ENCODE measurements at places on chromosomes 2 and 18.
A peak's percentile ranks its signal among the peaks of the same experiment; 100 is the strongest.

DNA sequence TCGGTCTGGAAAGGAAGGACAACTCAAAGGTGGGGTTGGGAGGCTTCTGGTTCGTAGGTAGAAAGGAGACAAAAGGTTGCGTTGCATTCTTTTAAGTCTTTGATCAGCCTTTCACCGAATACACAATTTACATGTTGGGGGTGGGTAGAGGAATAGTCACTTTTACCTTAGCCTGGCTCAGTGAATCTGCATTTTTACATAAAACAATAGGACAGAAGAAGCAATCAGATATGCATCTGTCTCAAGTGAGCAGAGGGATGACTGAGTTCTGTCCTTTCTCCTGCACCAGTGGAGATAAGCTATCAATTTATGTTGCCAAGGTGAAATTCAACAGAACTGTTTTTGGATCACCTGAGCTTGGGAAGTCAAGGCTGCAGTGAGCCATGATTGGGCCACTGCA is 173.7 kb downstream of the ZEB2 start:
- no peak for DNase-seq

GRCh38 chr18:51273437-51273836 is 76.0 kb upstream of the MEX3C start:
- DNase-seq = no peak

- peak; percentile 83 for DNase-seq
These were observed 426.9 kb downstream of the CDH2 start for GRCh38 chr18:27750014-27750413.

- DNase-seq = no peak
These were observed 238.0 kb downstream of the GULP1 start for GRCh38 chr2:188529710-188530109.

DNA sequence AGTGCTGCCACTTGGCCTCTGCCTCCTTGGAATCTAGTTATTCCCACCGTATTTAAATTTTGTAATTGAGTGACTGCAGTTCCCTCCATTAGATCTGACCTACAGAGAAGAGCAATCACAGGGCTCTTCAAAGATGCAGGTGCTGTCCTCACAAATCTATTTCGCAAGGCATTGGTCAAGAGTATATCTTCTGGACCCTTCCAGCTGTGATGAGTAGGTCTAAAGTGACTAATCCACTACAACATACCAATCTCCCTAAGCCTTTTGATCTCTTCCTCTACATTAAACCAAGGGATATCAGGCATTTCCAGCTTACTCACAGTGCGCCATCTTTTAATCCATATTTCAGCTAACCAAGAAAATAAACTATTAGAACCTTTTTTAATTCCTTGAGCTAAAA is 65.1 kb upstream of the COL3A1 start:
- DNase-seq = no peak

DNA sequence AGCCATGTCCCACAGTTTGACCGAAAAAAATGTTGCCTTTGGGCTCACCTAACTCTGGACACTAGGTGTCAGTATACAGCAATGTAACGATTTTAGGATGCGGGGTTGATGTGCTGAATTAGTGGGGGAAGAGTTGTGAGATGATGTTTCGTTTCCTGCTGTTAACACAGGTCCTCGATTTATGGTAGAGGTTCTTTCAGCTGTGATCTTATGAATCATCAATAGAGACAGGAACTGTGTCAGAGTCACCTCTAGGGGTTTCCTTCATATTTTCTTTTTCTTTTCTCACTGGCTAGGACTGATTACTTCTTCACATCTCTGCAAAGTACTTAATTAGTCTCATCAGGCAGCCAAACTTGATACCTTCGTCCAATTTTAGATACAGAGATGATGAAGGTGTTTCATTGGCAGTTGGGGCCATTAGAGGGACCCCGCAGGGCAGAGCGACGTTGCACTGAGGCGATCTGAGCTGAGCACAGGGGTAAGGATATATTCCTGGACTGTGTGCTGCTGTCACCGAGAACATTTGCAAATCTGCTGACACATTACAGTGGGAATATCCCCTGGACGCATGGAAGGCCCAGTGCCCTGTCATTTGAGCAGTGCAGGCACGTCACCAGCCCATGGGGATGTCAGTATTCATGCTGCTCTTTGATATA is 10.2 kb upstream of the MMADHC start:
- DNase-seq = peak; percentile 78

DNA sequence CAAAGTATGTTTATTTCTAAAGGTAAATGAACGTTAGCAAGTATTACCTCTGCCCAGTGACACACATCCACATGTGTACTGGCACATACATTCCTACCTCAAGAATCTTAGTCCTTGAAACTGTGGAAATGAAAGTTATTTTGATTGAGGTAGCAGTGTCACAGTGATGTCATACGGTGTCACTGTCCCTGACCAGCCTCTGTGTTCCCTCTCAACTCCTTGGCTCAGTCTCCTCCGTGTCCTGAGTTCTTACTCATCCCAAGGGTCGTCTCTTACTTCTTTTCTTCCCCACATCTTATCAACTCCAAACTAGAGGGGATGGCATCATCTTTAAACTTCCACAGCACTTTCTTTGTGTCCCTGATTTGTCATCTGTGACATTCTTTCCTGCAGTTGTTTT is 3.3 kb downstream of the NCK2 start:
- DNase-seq = no peak

- no peak for DNase-seq
These were observed 2.5 kb upstream of the TOGARAM2 start for GRCh38 chr2:28978606-28979005.

DNA sequence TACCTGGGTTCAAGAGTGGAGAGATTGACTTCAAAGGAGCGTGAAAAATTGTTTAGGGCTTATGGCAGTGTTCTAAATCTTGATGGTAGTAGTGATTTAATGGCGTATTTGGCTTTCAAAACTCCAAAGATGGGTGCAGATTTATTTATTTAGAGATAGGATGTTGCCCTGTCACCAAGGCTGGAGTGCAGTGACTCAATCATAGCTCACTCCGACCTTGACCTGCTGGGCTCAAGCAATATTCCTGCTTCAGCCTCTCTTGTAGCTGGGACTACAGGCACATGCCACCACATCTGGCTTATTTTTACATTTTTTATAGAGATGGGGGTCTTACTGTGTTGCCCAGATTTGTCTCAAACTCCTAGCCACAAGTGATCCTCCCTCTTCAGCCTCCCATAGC is 52.5 kb downstream of the FAM117B start:
- DNase-seq = no peak

GRCh38 chr2:1995081-1995480 is 250.8 kb upstream of the PXDN start:
- DNase-seq = no peak

- no peak for DNase-seq
These were observed 21.9 kb downstream of the FAM124B start for GRCh38 chr2:224379986-224380385.

DNA sequence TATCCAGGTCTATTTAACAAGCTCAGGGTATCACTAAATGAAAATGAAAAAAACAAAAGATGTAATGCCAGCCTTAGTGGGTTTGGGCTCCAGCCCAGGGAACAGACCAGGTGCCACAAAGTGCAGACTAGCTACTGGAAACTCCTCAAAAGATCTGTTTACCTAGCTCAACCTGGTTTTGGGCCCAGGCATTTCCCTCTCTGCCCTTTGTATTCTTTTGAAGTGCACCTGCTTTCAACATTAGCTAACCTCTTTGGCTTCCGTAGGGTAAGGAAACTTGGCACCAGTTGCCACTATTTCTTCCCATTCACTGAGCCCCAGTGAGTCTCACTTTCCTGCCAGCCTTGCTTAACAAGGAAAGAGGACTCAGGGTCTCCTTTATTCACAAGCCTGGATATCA is 123.6 kb upstream of the CDCA7 start:
- no peak for DNase-seq

DNA sequence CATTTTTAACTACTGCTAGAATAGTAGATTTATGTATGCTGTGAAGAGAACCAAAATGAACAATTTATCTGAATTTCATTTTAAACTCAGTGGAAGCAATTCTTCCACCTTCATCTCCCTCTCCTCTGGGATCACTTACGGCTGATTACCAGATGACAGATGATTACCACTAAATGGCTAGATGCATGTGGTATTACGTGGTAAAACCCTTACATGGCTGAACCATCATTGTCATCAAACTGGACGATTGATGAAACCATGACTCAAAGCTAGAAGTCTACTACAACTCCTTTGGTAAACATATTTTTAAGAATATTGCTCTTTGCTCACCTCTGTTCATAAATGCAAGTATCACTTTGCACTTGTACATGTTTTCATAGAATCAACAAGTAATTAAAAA is 48.5 kb upstream of the DOCK10 start:
- no peak for DNase-seq

DNA sequence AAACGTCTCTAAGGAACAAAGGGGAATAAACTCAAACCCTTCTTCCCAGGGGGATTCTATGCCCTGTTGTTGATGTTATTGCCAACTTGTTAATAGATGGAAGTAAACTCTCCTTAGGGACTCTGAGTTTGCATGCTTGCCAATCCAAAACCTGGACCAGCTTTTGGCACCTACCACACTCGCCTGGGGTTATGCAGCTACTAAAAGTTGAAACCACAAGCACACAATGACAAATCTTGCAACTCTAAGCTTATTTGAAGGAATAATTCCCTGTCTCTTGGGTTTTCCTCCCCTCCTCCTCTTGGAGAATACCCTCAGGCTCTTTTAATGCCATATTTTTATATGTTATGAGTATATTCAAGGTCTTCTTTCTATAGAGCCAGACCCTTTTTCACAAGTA is 484.1 kb downstream of the FBXO15 start:
- no peak for DNase-seq

DNA sequence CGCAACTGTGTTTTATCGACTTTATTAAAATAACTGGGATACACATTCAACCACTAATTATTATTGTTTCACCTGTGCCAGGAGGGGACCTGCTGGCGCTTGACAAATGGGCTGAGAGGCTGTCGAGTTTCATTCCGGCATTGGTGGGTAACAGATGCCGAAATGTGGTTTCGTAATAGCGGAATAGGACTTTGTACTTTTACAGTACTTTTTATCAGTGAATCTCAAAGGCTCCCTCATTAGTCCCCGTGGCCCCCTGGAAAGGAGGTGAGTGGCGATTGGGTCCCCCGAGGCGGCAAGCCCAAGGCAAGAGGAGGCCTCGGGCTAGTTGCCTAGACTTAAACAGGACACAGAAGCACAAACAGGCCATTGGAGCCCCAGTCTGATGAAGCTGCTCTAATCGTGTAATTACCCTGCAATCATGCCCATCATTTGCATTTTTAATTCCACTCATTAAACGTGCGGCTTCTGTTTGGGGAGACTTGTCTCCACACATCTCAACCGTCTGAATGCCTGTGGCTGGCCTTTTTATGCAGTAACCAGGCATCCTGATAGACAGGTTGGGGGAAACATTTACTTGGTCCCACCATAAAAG is 193.2 kb downstream of the INO80D start:
- no peak for DNase-seq

- no peak for DNase-seq
These were observed 6.4 kb upstream of the NPAS2 start for GRCh38 chr2:100813527-100813926.

DNA sequence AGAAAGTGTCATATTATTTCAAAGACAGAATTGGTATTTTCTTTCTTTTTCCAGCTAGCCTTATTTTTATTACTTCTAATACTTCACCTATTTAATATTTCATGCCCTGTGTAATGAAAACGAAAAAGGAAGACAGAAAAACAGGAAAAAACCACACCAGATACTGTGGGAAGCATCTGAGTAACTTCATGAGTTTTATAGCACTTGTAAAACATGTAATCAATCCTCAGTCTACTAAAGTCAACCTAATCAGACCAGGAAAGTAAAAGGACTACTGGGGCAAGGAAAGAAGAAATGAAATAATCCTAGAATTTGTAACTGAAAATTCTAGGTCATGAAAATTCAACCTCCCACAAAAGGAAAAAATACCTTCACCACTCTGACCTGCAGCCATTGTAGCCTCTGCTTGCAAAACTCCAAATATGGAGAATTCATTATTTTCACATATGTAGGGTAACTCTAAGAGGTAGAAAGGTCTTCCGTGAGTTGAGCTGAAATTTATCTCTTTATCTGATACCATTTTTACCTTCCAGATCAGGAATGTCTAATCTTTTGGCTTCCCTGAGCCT is 34.7 kb upstream of the STRN start:
- no peak for DNase-seq

- DNase-seq = no peak
These were observed at the start of gene PPM1B for GRCh38 chr2:44168681-44169154. Gene PPM1B, plus strand, starts transcription at chr2:44168875. Its CDS starts 32,325 bp downstream, at chr2:44201200.

DNA sequence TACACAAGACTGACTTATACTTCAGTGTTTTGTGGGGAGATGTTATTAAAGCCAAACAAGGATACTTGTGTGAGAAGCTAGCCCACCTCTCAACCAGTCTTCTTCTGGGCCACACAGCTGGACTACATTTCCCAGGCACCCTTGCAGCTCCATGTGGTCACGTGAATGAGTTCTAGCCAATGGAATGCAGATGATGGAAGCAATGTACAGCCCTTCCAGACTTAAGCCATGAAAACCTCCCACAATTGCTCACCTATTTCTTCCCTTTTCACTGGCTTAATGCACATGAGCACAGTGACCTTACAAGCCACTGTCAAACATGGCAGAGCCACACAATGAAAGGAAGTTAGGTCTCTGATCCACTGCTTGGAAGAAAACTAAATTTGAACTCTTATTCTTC is 20.4 kb upstream of the FEZ2 start:
- DNase-seq = peak; percentile 77

DNA sequence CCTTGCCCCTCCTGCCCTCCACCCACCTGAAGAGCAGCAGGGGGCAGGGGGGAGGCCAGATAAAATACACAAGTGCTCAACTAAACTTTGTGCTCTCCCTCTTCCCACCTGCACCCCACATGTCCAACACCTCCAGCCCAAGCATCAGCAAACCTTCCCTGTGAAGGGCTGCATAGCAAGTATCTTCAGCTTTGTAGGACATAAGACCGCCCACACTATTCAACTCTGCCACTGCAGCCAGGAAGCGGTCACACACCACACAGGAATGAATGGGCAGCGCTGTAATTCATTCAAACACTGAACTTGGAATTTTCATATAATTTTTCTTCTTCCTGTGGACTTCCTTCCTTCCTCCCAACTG is 27.5 kb downstream of the TFCP2L1 start:
- peak; percentile 43 for DNase-seq

- DNase-seq = no peak
These were observed 96.2 kb upstream of the EPAS1 start for GRCh38 chr2:46200861-46201605.

DNA sequence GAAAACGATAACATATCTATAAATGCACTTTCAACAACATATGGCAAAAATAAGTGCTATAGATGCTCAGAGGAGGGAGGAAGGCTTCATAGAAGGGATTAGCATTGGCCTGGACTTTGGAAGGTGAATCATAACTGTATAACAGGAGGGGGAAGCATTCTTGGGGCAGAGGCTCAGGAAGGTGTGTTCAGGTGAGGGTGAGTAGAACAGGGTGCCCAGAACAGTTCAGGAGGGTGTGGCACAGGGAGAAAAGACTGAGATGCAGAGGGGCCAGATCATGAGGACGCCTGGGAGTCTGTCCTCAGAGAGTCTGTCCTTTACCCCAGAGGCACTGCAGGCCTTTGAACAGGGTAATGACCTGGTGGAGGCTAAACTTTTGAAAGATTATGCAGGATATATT is 29.3 kb upstream of the MEP1B start:
- no peak for DNase-seq

- DNase-seq = peak; percentile 99
These were observed 100.5 kb upstream of the ITPRID2 start for GRCh38 chr2:181790716-181791649.
